ENCODE measurements at places on chromosomes 5 and 9.

GRCh38 chr5:160843240-160843639 is 8.8 kb downstream of the ATP10B start:
- DNase-seq, result no peak

GRCh38 chr5:37723162-37723961 is 116.5 kb downstream of the GDNF start:
- no peak for DNase-seq

- DNase-seq, result no peak
Observed at GRCh38 chr5:95986937-95987520, 25.4 kb upstream of the ELL2 start.

DNA sequence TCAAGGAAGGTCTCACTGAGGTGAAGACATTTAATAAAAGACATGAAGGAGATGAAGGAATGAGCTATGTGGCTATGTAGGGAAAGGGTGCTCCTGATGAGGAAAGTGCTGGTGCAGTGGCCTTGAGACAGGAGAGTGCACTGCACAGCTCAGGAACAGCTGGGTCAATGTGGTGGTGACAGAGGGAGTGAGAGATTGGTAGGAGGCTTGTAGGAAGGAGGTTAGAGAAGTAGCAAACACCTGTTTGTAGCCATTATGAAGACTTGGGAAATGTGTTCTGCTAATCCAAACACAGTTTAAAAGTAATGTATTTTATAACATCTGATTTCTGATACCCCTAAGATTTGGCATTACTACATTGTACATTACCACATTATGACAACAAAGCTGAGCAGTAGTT is 115.1 kb upstream of the MTAP start:
- DNase-seq, result no peak

DNA sequence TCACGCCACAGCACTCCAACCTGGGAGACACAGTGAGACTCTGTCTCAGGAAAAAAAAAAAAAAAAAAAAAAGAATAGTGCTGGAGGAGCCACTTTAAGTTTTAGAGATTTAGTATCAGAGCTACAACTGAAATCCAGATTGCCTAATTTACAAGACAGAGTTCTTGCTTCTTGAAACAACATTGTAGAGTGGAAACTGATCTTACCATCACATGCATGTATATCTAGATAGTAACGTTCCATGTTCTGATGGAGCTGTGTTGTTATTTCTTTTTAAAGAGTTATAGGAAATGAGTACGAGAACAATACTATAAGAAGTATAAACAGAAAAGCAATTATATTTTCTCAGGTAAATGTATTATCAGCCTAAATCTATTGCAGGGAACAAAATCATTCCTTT is 48.9 kb downstream of the TBCA start:
- DNase-seq, result no peak

GRCh38 chr9:121682926-121683515 is 31.6 kb downstream of the DAB2IP start:
- no peak for DNase-seq

DNA sequence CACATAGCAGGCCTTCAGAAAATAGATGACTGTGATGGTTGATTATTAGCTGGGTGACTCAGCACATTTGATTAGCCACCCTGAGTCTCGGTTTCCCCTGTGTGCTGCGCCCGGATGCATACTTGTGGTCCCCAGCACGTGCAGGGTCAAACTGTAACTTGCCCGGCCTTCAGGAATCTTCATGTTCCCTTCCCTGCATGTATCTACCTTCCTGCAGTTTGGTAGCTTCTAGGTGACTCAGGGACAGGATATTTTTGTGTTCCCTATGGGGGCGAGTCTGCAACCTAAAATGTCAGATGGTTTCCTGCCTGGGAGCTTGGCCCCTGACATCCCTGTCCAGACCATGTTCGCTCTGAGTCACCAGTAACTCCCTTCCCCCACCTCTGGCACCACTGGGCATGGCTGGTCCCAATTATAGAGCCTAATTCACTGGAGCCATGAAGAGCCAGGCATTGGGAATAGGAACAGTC is 13.2 kb downstream of the PTGS1 start:
- no peak for DNase-seq

DNA sequence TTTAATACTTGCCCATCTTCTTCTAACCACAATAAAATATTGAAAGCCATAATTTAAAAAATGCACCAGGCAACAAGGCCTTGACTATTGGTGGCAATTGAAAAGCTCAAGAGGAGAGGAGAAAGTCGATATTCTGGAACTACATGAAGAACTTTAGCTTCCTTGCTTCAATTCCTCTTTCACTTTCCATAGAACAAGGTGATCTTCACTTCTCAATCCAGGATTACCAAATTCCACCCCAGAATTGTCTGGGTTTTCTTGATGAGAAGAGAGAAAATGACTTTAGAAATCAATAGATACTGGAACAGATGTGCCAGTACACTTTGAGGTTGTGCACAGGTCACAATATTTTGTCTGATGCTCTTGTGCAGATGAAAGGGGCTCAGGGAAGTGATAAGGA is 52.2 kb downstream of the PTCD2 start:
- DNase-seq, result no peak

DNA sequence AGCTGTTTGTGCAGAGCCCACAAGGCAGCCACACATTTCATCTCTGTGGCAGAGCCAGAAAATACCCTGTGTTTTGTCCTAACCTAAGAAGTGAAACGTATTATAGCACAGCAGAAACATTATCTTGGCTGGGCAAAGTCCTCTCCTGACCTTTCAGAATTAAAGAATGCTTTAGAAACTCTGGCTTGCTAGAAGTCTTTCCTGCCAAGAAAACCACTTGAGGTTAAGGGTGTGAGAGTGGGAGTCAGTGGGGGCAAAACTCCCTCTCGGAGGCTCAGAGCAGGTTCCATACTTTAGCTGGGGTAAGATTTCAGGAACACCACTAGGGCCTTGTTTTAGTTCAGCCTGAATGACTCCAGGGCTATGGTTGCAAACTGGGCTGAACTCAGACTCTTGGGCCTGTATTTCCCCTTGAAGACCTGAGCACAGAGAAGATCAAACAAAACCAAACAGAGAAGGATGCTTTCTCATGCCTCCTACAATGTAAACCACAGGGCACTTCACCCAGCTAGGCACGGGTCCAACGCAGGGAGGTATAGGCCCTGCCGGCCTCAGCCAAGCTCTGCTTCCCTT is 48.0 kb downstream of the ZNF366 start:
- DNase-seq, result no peak

- DNase-seq, result no peak
Observed at GRCh38 chr5:6378766-6379103, 388 bp upstream of the MED10 start.

- no peak for DNase-seq
Observed at GRCh38 chr5:170542691-170543293, 39.0 kb downstream of the KCNIP1 start.

DNA sequence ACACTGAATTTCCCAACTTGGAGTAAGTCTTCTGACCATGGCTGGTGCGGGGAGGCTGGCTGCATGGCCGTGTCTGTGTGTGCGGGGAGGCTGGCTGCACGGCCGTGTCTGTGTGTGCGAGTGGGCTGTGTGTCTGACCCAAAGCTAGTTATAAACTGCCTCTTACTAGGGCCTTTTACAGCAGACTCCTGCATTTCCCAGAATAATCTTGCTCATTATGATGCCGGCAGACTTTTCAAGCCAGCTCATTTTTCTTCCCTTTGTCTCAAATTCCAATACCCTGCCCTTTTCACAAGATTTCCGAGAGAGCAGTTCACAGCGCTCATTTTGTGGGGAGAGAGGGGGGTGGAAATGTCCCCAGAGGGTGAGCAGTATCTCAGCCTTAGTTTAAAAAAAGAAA is 470.7 kb upstream of the BRINP1 start:
- DNase-seq, result no peak

DNA sequence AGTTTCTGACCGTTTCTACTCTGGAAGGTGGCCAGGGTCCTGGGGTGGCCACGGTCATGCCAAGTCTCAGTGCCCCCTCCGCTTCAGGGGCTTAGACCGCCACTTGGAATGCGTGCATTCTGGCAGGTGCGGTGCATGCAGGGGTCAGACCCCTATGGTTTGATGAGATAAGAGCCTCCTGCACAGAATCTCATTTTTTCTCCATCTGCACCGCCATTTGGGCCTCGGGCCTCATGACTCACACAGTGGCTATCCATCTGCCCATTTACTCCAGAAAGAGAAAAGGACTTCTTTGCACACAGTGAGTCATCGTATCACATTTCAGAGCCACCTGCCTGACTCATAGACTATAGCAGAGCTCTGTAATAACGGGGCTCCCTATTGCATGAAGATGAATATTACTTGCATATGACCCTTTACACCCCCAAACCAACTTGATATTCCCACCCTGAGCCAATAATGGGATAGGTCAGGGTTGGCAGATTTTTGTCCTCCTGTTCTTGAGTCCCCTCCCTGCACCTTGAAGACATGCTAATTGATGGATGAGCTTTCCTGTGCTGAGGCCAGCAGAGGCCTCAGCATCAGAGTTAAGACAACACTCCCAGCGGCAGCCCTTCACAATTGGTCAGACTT is 157.4 kb downstream of the NR3C1 start:
- no peak for DNase-seq

- DNase-seq, result no peak
Observed at GRCh38 chr9:130166399-130166798, 5.8 kb upstream of the NCS1 start.

GRCh38 chr9:6931913-6932312 is 174.1 kb downstream of the KDM4C start:
- no peak for DNase-seq

- DNase-seq, result peak; percentile 98
Observed at GRCh38 chr9:129202613-129203555, 24.8 kb upstream of the IER5L start.

DNA sequence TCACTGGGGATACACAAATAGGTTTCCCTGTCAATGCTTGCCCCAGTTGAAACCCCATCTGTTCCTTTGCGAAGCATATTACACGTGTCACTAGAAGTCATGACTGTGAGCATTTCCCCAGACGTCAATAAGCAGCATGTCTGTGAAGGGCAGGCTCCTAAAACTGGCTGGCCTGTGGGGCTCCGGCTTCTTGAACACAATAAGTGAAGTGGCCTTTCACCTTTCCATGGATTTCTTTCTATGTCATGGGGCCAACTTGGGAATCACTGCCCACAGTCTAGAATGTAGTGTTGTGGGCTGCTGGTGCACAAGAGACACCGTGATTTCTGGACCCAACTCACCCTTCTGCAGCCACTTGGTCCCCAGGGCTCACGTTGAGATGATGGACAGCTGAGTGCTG is 60.4 kb upstream of the CTSL start:
- no peak for DNase-seq

GRCh38 chr9:72444435-72444834 is 77.0 kb upstream of the TMC1 start:
- no peak for DNase-seq

GRCh38 chr5:129836321-129836720 is 67.9 kb upstream of the CHSY3 start:
- DNase-seq, result no peak

DNA sequence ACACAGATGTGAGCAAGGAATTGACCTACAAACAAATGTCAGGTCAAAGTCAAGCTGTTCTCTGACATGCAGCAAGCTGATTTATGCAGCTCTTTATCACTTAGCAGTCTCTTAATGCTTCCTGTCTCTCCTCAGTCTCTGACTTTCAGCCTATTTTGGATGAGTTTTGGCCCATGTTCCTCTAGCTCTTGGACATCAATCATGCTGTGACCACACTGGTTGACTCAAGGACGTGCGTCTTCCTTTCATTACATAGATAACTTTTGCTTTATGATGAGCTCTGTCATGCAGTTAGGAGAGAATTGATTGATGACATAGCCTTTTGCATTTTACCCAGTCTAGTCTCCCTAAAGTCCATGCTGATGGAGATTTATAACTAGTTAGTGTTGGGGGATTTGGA is 9.4 kb upstream of the REEP5 start:
- DNase-seq, result no peak

GRCh38 chr9:91037511-91038482 is 236.2 kb downstream of the SYK start:
- no peak for DNase-seq

DNA sequence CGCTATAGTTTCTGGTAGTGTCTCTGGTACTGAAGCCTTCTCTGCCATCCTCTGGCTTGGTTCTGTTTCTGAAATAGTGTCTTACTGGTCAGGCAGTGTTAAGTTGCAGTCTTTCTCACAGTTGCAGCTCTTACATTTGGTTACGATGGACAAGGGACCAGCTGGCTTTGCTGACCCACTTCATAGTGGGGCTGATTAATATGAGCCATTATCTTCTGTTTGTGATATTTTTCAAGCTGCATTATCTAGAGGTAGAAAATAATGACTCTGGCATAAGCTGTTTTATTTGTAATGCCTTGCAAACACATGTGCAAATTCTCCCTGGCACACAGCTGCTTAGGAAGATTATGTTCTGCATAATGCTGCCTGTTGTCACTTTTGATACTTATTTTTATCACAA is 199.1 kb downstream of the KDM4C start:
- DNase-seq, result no peak

DNA sequence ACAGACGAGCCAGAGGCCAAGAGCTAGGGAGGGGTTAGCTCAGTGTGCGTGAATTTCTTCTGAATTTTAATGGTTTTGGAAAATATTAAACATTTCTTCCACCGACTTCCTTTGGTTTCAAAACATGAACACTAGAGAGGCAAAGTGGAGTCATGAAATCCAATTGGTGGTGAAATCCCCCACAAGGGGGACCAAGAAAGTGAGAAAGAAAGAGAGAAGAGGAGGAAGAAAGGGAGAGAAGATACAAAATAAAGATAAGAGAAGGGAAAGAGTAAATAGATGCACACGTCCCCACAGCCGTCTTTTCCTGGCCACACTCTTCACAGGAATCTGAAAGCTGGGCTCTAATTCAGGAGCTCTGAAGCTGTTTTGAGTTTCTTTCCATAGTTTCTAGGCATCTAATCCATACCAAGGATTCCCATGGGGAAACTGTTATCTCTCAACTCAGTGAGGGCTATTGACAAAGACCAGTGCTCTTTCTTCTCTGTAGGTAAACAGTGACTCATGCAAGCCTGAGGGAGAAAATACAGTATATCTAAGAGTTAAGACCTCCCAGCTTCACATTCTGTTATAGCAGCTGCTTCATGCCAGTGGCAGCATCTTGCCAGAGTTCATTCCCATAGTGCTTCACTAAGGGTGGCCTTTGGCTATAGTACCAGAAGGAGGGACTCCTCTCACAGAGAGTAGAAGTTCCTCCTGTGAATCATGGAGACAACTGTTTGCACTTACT is 115.8 kb upstream of the LIFR start:
- no peak for DNase-seq

DNA sequence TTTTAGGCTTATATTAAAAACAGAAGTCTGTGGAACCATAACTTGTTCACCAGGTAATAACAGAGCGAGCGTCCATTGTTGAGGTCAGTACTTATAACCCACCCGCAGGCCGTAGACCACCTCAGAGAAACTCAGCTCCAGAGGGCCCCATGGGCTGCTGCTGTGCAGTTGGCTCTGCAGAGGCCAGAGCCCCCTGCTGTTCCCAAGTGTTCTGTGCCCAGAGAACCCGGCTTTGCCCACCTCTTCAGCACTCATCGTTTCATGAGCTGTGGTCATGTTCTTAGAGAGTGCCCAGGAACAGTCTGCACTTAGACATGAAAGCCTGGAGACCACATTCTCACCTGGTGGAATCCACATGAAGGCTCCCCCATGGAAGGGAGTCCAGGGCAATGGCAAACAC is 50.4 kb upstream of the SLC2A8 start:
- DNase-seq, result no peak

- no peak for DNase-seq
Observed at GRCh38 chr5:36681711-36682110, 75.3 kb downstream of the SLC1A3 start.

All from activated naive CD8-positive, alpha-beta T cell treated with anti-CD3 and anti-CD28 coated beads, Interleukin-2, amount 10 ng/mL, durations not matched to agents 7 days and 5 days (primary cell).